HFFc6 (cell line): ENCODE measurements at places on chromosomes 5 and 9. TPM values are rescaled to one million over a fixed set of nuclear protein-coding genes. Genes with fewer than 3 reads are reported as not detected.

The HAPLN1 gene
- total RNA-seq, result 8.6 to 113 TPM (median 16.3 TPM) in 3 replicates

The PCDHGA12 gene
- 8.6 to 21.0 TPM (median 9.2 TPM) in 3 replicates for total RNA-seq

The SLC6A19 gene
- total RNA-seq, result not detected in 3 replicates

GRCh38 chr9:131475956-131476776 is 26.6 kb upstream of the POMT1 start:
- H3K27ac ChIP-seq, result no peak overlapping the region
- H3K4me3 ChIP-seq, result no peak overlapping the region
- H3K4me1 ChIP-seq, result no peaks in the 10 kb centered on the region

GRCh38 chr5:53479045-53479589 is 1.3 kb upstream of the FST start:
- H3K4me1 ChIP-seq, result peaks cover 24% of the 10 kb centered on the region
- no peak for DNase-seq
- H3K36me3 ChIP-seq, result peaks cover 18% of the 10 kb centered on the region
- H3K4me3 ChIP-seq, result peak overlapping the region; percentile 96

DNA sequence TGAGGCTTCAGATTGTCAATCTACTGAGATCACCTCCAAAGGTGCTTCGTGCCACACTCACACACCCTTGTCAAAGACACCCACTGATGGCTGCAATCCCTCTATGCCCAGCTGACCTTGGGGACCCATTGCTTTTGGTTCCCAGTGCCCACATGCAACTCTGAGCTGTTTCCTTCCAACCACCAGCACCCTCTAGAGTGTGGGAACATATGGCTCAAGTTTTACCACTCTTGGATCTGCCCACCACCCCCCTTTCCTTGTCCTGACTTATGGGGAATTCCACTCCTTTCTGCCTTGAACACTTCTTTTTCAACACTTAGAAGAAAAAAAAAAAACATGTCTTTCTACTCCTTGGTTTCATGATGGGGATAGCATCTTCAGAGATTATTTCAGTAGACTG is 360.2 kb downstream of the ENC1 start:
- H3K36me3 ChIP-seq, result no peaks in the 10 kb centered on the region
- peaks cover 8% of the 10 kb centered on the region; the same call in 1 of the 2 replicates for H3K27me3 ChIP-seq
- no peak overlapping the region for H3K27ac ChIP-seq
- H3K4me1 ChIP-seq, result peaks cover 13% of the 10 kb centered on the region
- DNase-seq, result no peak
